DMS79 (cell line): ENCODE measurements at places on chromosomes 16 and 17.
A peak's percentile ranks its signal among the peaks of the same experiment; 100 is the strongest.

- no peak for DNase-seq
Measured at GRCh38 chr17:74135391-74136167, 67.9 kb upstream of the RPL38 start.

DNA sequence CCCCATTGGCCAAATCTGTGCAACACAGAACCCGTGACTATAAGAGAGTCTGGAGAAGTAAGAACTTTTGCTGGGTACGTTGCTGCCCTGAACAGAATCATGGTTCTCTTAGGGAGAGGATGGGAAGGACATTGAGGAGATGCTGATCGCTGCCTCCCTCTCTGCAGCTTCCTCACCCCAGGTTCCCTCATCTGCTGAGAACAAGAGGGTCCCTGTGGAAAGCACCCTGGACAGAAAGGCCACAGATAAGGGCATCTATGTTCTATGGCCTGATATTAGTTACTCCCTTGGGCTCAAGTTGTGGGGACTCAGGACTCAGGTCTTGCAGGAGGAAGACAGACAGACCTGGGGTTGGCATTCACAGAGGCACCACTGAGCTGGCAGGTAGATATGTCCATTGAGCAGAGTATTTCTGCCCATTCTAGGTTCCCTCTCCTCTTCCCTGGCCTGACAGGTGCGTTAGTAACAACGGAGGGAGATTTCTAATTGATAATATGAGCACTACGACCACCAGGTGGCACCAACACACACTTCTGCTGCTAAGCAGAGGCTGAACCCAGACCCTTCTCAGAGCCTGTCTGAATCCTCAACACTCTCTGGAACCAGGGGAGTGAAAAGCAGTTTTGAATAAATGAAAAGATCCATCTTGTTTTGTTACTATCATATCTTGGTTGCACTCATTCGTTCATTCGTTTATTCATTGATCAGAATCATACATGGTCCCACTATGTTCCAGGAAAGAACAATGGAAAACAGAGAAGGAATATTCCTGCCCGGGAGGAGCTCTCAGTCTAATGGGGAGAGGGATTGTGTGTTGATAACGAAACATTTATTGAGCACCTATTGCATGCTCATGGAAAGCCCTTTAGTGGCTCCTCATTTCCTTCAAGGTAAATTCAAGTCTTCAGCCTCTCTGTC, 56.4 kb downstream of the SLC6A2 start:
- peak; percentile 0 for DNase-seq

- no peak for DNase-seq
Measured at GRCh38 chr17:17498606-17499301, 2.6 kb upstream of the RASD1 start.

- no peak for DNase-seq
Measured at GRCh38 chr16:87818533-87819161, 50.7 kb downstream of the SLC7A5 start.

DNA sequence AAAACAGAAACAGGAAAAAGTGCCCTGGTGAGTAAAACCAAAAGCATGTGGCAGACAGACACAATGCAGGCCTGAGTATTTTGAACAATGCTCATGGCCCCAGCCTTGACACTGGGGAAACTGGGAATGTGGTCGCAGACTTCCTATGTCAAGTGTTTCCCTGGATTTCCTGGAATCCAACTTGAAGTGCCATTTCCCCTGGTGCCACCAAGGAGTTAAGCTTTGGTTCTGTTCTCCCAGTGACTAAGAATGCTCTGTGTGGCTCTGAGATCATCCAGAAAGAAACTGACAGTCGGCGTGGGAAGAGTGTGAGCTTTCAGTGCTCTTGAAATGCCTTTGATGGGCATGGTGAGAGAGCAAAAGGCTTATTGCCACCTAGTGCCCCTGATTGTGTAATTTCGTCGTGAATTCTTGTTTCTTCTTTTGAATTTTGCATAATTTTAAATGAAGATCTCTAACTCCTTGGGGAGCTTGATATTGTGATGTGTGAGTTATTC, 96.0 kb downstream of the YPEL2 start:
- no peak for DNase-seq

DNA sequence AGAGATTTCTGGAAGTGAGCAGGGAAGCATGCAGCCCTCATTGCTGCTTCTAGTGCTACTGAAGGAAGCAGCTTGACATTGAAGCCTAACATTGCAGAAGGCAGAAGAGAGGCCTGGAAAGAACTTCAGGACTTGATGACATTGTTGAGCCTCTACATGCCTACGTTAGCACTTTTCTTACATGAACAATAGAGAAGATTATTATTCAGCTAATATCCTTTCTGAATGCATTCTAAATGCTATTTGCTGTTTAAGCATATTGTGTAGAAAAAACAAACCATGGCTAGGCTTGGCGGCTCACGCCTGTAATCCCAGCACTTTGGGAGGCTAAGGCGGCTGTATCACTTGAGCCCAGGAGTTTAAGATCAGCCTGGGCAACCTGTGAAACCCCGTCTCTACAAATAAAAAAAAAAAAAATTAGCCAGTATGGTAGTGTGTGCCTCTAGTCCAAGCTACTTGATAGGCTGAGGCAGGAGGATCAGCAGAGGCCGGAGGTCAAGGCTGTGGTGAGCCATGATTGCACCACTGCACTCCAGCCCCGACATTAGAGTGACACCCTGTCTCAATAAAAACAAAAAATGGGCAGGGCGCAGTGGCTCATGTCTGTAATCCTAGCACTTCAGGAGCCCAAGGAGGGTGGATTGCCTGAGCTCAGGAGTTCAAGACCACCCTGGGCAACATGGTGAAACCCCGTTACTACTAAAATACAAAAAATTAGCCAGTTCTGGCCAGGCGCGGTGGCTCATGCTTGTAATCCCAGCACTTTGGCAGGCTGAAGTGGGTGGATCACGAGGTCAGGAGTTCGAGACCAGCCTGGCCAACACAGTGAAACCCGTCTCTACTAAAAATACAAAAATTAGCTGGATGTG, 2.2 kb upstream of the AURKB start:
- no peak for DNase-seq

DNA sequence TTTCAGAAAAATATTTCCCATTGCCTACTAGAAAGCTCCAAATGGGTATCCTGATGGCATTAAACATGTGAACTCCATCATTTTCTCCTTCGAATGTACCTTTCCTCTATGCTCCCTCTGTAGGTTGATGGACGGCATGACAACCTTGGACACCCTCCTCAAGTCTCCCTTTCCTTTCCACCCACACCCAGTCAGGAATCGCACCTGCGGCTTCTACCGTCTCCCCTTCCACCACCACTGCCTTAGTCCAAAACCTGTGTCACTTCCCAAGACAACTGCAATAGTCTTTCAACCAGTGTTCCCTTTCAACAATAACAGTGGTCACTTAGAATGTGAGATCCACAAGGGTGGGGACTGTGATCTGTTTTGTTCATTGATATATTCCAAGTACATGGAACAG, 233.1 kb upstream of the AXIN2 start:
- no peak for DNase-seq

DNA sequence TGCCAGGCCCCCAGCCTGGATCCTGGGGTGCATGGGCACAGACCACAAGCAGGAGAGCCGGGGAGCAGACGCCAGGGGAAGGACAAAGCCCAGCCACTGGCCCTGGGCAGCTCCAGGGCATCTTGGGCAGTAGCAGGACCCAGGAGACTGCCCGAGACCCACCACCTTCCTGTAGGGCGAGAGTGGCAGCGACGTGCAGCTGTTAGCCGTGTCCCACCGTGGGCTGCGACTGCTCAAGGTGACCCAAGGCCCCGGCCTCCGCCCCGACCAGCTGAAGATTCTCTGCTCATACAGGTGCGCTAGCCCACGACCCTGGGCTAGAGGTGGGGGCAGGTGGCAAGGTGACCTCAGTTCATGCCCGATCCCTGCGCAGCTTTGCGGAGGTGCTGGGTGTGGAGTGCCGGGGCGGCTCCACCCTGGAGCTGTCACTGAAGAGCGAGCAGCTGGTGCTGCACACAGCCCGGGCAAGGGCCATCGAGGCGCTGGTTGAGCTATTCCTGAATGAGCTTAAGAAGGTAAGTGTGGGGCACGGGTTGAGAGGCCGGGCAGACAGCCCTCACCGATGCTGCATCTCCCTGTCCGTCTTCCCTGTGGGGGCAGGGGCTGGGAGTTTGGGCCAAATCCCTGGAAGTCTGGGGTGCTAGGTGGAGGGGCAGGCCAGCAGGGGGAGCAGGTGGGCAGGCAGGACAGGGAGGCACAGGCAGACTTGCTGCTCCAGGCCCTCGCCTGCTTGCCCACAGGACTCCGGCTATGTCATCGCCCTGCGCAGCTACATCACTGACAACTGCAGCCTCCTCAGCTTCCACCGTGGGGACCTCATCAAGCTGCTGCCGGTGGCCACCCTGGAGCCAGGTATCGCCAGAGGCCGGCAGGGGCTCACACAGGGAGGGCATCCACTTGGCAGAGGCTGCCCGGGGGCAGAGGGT, 13.5 kb upstream of the SMIM5 start:
- no peak for DNase-seq

DNA sequence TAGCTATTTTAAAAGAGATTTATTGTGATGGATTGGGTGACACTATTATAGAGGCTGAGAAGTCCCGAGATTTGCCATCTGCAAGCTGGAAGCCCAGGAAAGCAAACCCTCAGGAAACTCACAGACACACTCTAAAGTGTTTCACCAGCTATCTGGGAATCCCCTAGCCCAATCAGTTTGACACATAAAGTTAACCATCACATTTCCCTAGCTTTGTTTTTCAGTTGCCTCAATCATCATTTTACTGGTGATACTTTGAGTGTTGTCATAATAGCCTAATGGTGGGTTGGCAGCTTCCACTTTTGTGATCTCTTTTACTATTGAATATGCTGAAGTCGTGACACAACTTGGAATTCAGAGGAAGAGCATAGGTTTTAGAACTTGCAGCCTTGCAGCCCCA, 1.8 kb downstream of the SGF29 start:
- no peak for DNase-seq

DNA sequence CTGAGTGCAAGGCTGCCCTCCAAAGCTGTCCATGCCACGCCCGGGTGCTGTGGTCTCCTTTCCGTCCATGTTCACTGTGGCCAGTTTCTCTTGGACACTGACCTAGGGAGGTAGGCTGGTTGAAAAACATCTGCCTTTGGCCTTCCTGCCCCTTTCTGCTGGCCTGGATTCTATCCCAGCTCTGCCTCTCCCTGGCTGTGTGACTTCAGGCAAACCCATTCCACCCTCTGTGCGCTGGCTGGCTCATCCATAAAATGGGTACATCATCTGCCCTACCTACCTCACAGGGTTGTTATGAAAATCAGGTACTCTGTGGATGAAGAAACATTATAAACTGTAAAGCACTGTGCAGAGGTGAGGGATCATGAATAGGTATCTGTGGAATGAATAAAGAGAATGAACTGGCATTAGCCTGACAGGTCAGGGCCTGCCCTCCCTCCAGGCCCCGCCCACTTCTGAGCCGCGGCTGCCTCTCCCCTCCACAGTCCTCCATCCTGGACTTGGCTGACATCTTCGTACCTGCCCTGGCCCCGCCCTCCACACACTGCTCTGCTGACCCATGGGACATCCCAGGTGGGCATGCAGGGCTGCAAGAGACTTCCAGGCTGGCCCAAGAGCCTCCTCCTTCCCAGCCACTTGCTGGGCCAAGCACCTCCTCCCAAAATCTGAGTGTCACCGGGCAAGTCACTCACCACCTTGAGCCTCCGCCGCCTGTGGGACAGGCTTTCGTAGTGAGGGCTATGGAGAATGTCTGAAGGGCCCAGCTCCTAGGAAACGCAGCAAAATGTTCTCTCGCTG, 7.0 kb upstream of the SPATA20 start:
- DNase-seq: no peak

- no peak for DNase-seq
Measured at GRCh38 chr17:67644061-67644460, 73.7 kb upstream of the NOL11 start.

DNA sequence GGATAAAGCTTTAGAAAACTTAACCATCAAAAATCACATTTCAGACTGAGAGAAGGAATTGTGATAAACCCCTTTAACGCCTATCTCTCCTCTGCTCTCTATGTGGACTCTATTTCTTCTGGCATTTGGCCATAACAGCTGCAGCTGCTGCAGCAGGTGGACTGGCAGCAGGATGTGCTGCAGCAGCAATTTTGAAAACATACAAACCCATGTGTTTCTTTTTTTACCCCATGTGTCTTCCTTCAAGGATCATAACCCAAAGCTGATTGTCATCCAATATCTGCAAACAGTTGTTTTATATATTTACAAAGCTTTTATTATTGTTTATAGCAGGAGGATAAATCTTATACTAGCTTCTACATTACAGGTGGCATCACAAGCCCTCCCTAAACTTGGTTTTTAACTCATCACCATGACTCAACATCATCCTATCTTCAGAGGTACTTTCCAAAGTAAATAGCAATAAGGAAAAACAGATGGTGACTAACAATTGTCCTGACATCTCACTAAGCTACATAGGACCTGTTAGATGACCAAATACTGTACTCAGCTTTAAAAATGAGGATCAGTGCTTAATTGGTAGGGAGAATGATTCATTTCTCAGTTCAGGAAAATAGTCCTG, 14.5 kb upstream of the KRTAP9-2 start:
- peak; percentile 52 for DNase-seq

DNA sequence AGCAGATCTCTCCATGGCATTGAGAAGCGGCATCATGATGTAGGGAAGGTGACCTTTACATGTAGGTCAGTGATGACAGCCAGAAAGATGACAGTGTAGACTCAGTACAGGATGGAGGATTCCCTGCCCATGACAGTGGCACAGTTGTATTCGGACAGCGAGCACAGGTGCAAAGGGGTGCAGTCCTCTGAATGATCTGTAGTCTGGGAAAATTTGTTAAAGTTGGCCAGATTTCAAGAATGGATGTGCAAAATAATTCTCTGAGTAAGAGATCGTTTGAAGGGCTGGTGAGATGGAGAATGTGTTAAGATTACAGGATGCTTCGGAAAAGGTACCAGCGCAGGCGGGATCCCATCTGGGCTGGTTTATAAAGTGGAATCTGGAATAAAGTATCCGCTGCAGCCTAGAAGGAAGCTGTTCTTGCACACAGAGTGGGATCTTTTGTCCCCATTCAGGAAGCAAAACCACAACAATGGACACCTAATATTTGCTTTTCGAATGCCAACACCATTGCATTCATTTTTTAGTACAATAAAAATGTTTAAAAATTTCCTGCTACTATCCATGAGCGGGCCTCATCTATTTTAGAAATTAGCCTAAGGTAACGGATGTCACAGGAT, 101.2 kb downstream of the RPTOR start:
- no peak for DNase-seq

DNA sequence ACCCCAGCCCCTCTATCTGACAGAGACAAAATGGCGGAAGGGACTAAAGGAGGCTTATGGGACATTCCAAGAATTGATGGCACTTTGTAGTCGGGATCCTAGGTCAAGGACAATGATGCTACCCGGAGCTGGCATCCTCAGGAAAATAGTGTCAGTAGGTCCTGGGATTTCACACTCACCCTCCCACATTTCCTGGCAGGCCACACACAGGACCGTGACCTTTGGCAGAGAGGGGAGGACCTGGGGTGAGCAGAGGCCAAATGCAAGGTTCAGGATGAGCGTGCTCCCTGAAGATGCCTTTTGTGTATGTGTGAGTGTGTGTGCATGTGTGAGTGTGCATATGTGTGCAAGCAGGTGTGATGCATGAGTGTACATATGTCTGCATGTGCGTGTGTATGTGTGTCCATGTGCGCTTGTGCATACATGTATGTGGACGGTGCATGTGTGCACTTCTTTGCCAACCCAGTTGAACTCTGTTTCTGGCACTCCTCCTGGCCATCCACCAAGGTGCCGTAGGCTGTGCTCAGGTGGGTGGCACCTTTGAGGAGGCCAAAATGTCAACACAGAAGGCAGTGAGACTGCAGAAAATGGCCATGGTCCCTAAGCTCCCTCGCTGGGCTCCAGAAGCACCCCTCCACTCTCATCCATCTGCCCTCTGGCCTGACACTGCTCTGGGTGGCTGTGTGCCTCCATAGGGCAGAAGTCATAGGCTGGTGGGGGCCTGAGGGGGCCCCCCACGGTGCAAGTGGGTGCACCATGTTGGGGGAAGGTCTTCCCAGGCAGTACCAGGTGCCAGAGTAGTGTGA, 60.3 kb downstream of the SNX20 start:
- DNase-seq: no peak
